ENCODE measurements at places on chromosomes 5 and 9.
A peak's percentile ranks its signal among the peaks of the same experiment; 100 is the strongest.

DNA sequence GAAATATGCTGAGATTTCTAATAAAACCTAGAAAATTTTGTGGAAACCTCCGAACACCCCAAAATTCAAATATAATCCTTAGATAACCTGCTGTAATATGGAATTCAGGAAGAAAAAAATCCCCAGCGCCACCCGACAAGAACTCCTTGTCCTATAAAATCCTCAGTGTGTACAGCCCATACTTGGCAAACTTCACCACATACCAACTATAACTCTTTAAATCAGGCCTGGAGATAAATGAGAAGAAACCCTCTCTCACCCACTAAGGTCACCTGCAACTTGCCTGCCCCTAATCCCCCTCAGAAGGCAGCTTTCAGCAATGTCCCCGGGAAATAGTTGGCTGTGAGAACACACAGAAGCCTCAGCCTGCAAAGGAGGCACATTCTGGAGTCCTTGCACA, 90.5 kb downstream of the SH3TC2 start:
- DNase-seq = no peak

DNA sequence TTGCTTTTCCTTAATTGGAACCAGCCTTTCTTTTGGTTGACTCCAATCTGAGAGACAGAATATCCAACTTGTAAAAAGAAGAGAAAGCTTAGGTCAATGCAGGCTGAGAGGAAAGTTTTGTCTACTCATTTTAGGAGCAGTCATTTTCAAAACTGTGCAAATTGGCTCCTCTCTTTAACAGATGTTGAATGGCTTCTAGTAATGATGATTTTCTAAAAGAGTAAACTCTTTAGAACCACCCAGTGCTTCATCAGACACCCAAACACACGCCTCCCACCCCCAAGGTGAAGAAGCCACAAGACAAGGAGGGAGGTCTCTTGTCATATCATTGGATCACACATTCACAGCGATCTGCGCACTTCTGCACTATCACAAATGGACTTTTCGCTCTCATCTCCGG, 116.3 kb upstream of the KLF9 start:
- no peak for DNase-seq

GRCh38 chr5:53397845-53398244, 82.6 kb upstream of the FST start:
- DNase-seq = peak; percentile 35

DNA sequence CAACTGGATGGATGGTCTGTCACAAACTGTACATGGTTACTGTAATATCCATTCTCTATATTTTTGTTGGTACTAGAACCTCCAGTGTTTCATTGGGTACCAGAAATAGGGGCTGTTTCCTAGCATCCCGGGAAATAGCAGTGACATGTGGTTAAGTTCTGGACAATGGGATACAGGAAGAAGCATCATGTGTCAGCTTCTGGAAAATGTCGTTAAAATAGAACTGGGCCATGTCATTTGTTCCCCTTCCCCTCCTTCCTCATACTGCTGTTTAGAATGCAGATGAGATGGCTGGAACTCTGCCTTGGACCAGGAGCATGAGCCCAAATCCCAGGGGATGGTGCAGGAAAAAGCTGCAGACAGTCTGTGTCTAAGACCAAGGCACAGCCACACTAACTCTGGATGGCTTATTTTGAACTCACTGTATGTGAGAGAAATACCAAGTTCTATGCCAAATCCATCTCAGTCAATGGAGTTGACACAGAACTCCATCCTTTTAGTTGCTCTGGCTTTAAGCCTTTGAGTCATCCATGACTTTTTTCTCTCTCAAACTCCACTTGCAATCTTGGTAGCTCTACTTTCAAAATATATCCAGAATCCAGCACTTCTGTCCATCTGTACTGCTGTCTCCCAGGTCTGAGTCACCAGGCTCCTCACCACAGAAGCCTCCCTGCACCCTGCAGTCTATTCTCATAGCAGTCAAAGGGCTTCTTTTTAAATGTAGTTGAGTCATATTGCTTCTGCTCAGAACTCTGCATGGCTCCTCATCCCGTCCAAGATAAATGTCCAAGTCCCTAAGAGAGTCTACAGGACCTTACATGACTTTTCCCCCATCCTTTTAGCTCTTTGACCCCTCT, 184.2 kb downstream of the NSG2 start:
- no peak for DNase-seq

DNA sequence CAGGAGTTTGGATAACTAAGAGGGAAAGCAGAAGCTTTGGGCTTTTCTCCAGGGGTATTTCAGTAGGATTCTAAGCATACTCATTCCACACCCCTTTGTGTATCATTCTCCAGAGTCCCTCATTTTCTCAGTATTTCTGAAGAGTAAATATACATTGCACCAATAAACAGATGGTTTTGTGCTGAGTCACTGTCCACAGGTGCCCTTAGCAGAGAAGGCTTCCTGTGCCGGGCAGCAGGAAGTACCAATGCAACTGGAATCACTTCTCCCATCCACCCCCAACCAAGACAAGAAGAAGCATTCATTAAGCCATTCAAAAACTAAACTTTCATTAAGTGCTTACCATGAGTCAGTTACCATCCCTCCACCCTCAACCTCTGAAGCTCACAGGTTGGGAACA, 3.6 kb upstream of the CCNJL start:
- DNase-seq = peak; percentile 17

GRCh38 chr9:649128-650074, 192.1 kb upstream of the DMRT1 start:
- DNase-seq = no peak

DNA sequence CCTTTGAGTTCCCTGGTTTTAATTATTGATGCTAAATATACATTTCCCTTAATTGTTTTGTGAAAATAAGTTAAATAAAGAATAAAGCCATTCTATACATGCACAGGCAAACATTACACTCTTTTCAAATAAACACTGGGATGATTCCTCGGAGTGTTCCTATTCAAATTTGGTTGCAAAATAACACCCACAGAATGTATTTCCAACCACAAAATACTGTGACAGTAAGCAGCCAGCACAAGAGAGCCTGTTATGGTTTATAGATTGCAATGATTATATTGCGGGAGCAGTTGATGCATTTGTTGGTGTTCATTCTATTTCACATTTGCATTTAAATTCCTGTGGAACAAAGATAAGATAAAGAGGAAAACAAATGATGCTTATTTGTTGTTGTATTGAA, 632.6 kb upstream of the WWC1 start:
- no peak for DNase-seq

GRCh38 chr9:27368316-27368985, 71.5 kb upstream of the EQTN start:
- no peak for DNase-seq

DNA sequence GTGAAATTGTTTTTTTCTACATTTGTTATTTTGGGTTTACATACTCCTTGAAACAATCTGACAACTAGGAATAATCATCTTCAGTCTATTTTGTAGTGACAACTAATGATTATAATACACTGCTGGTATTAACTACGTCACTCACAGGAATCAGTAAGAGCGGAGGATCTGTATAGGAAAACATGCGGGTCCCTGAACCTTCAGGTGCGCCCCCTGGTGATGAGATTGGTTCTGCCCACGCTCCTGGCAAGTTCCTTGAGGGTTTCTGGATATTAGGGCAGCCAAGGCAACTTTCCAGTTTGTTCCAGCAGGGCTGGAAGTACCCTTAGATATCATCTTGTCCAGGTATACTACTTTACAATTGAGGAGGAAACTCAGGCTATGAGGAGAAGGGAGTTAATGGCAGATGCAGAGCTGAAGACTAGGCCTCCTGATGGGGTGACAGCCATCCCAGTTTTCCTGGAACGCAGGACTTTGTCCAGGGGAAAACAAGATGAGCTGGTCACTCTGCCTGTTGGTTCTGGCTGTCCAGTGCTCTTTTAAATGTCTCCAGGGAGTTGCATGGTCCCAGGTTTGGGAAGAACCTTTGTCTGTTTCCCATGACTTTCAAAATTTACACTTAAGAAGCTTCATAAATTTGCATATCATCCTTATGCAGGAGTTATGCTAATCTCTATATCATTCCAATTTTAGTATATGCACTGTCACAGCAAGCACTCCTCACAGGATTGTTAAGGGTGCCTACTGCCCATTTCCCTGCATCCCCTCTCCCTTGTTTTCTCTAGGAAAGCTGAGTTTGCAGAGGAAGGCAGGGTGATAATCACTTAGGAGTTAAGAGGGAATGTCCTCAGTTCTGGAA, 14.9 kb upstream of the WNT8A start:
- DNase-seq = peak; percentile 62

- DNase-seq = no peak
Observed at GRCh38 chr9:82140471-82140870, 151.9 kb downstream of the SPATA31D1 start.

GRCh38 chr9:70594386-70594944, 180.0 kb upstream of the KLF9 start:
- no peak for DNase-seq

GRCh38 chr9:36398745-36399144, 1.3 kb downstream of the RNF38 start:
- no peak for DNase-seq

DNA sequence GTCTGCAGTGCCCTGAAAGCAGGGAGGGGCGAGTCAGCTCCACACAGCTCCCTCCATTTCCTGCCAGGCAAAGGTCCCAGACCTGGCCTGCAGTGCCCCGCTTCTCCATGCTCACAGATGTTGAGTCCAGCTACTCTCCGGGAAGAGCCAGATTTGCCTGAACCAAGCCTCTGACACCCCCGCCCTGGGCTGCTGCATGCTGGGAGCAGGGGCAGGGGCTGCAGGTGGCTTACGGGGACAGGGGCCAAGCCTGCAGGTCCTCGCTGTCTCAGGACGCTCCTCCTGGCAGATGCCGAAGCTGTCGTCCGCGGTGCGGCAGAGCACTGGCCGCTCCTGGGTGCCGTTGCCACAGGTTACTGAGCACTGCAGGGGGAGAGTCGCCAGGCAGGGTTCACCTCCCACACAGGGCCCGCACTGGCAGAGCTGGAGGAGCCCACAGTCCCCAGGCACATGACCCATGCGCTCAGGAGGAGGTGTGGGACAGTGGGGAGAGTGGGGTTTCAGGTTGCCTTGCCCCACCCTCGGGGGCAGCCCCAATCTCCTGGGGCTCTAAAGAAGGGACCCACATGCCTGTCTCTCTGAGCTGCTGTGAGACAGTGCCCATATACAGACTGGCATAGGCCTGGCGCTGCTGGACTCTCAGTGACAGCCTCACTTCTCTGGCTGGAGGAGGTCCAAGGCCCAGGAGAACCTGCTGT, 62.4 kb downstream of the ZNF354C start:
- no peak for DNase-seq

- no peak for DNase-seq
Observed at GRCh38 chr9:109101810-109102209, 17.9 kb downstream of the TMEM245 start.

GRCh38 chr9:120534266-120534665, 45.7 kb downstream of the CDK5RAP2 start:
- no peak for DNase-seq

DNA sequence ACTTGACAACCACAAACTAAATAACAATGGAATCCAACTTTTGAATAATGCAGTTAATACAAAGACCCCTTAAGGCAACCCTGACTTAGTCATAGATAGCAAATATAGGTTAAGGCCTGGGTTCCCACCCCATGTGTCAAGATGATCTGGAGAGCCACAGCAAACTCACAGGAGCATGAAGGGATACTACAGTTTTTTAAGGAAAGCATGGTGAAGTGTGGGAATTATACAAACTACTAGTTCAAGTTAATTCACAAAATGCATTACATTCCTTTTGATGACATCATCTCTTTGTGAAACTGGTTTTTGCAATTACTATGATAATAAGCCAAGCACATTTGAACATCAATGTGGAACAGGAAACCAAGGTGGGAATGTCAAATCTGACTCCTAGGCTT, 50.6 kb downstream of the LHFPL2 start:
- no peak for DNase-seq

DNA sequence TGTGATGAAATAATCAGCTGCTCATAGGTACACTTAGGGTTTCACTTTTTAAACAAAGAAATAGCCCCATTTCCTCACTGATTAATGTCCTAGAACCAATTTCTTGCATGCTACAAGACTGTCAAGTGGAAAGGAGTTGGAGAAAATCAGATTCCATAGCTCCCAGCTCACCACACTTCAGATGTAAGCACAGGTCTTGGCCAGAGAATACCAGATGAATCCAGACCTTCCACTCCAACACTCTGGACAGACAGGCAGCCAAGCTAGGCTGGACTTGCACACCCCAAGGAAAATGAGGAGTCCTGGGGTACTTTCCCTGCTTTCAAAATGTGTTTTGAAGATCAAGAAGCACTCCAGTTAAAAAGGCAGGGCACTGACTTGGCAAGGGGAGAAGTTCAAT, 68.5 kb downstream of the KLHL3 start:
- no peak for DNase-seq

GRCh38 chr9:110809038-110809595, 140.5 kb downstream of the MUSK start:
- no peak for DNase-seq

GRCh38 chr5:141618030-141618803, 583 bp downstream of the DIAPH1 start:
- peak; percentile 67 for DNase-seq

- DNase-seq = peak; percentile 9
Observed at GRCh38 chr9:101625876-101626275, 31.1 kb upstream of the PPP3R2 start.

- DNase-seq = no peak
Observed at GRCh38 chr9:125525921-125526631, 180.9 kb downstream of the MAPKAP1 start.

Data from SJCRH30 (cell line).